ENCODE measurements at places on chromosomes 16 and 17. TPM values are rescaled to one million over a fixed set of nuclear protein-coding genes. Genes with fewer than 3 reads are reported as not detected.

Gene TRIM72
- not detected for total RNA-seq

DNA sequence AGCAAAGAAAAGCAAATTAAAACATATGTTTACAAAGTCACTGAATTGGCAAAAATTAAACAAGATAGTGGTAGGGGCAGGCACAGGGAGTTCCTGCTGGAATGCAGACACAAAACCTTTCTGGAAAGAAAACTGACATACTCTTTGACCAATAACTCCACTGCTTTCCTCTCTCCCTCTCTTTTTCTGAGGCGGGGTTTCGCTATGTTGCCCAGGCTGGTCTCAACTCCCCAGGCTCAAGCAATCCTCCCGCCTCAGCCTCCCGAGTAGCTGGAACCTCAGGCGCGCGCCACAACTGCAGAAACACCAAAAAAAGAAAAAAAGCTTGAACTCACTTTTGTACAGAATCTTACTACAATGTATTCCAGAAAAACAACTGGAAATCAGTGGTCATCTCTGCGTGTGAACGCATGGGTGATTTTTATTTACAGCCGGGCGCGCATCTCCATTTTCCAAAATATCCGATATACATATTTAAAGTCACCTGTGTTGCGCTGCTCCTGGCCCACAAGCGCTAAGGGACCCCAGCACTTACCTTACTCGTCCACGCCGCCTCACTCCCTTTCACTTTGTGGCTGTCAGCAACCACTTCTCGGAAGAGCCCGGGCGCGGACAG, 480 bp downstream of the TXNL4B start:
- peak overlapping the region; percentile 96 for H3K27ac ChIP-seq
- peak overlapping the region; percentile 98 for H3K4me3 ChIP-seq
- H3K36me3 ChIP-seq: peaks cover 31% of the 10 kb centered on the region

DNA sequence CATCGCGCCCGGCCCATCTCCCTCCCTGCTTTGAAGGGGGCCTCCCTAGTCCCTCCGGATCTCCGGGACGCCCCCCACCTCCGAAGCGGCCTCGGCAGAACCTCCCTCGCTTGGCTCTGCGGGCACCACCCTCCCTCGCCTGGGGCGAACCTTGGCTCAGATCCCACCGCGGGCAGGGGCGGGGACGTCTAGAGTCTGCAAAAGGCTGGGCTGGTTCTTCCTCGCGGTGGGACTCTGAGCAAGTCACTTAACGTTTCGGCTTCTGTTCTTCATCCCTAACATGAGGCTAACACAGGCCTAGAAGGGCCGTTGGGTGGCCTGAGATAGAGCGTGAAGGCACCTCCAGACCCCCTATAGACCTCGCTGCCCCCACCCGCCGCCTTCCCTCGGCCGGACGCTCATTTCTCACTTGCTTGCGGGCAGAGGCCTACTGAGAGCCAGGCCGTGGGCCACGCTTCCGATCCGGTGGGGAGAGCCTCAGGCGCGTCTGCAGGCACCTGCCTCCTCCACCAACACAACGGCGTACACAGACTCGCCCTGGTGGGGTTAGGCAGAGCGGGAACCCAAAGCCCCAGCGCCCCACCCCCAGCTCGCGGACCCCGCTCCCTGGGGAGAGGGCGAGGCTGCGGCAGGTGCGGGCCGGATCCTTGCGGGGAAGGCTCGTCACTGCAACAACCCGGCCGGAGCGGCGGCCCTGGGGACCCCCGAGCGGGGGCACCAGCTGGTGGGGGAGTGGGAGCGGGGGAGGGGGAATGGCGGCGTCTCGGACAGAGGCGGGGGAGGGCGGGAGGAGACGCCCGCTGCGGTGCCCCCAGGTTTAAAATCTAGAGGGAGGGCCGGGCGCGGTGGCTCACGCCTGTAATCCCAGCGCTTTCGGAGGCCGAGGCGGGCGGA, 5.4 kb downstream of the MYO1C start:
- peaks cover 1% of the 10 kb centered on the region for H3K27me3 ChIP-seq
- H3K4me3 ChIP-seq: peak overlapping the region; percentile 74
- H3K27ac ChIP-seq: peak overlapping the region; percentile 87
- DNase-seq: peak; percentile 77
- H3K36me3 ChIP-seq: peaks cover 5% of the 10 kb centered on the region

GRCh38 chr16:2963723-2964474, at the start of gene KREMEN2:
Gene KREMEN2, plus strand, starts transcription at chr16:2964275. Its CDS starts 246 bp downstream, at chr16:2964521.
- H3K27ac ChIP-seq: no peak within 1 kb of the TSS
- H3K27me3 ChIP-seq: peaks cover 43% of the 10 kb centered on the region
- H3K36me3 ChIP-seq: peaks cover 2% of the 10 kb centered on the region
- peak; percentile 47 for DNase-seq

Gene HSD11B2
- not detected for total RNA-seq

DNA sequence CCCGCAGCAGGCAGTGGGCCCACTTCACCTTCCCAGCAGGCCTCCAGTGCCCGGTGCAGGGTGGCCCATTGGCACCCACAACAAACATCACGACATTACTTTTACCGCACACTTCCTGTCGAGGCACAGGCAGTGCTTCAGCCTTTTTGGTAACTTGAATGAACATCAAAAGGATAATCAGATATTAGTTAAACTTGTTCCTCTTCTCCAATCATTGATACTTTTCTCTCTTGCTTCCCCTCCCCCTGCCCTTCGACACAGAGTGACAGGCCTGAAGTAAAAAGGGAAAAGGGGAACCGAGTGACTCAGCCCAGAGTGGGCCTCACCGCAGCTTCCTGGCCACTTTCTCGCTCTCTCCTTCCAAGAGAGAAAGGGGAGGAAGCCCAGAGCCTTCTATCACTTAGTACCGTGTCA, 507.0 kb downstream of the MAF start:
- H3K36me3 ChIP-seq: peaks cover 3% of the 10 kb centered on the region
- H3K4me3 ChIP-seq: no peak overlapping the region
- peaks cover 35% of the 10 kb centered on the region for H3K27me3 ChIP-seq
- peaks cover 40% of the 10 kb centered on the region for H3K4me1 ChIP-seq

GRCh38 chr16:85172455-85173145, 60.3 kb upstream of the CIBAR2 start:
- no peak for DNase-seq
- peaks cover 1% of the 10 kb centered on the region for H3K4me1 ChIP-seq
- peaks cover 61% of the 10 kb centered on the region for H3K27me3 ChIP-seq
- H3K27ac ChIP-seq: no peak overlapping the region
- H3K4me3 ChIP-seq: no peak overlapping the region

DNA sequence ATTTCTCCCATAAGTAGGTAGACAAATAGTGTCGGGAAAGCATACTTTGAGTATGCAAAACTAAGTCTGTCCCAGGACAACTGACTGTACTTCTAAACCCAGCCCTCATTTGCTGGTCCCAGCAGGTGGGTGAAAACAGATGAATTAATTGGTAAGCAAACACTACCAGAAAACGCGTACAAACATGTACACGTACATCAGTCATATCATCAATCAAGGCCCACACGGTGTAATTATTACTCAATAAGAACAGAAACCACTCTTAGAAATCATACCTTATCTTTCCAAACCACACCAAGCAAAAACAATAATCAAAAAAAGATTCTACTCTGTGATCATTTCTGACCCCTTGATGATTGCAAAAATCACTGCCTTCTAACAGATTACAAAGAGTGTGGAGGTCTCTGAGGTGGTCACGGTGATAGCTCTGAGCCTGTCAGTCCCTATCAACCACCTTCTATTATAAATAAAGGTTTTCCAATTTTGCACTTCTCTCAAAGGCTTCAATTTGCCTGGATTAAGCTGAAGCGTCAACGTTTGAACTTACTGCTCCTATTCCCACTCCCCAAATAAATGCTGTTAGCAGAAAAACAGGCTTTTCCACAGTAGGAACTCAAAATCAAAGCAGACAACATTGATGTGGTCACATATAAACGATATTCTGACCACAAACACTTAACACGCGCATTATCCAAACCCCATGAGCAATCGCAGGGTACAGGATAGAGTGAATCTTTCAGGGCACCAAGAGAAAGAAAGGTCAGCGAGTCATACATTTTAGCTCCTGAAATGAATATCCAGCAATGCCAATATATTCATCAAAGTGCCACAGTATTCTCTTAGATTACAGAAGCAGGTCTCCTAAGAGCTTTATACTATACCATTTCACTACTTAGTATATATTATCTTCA, 211.9 kb downstream of the STX8 start:
- peaks cover 3% of the 10 kb centered on the region for H3K4me1 ChIP-seq
- no peak overlapping the region for H3K4me3 ChIP-seq
- no peak overlapping the region for H3K27ac ChIP-seq
- DNase-seq: no peak
- H3K27me3 ChIP-seq: no peaks in the 10 kb centered on the region
- H3K36me3 ChIP-seq: no peaks in the 10 kb centered on the region

Gene ARL5C
- 0.35 TPM for total RNA-seq

- DNase-seq: no peak
- peaks cover 53% of the 10 kb centered on the region for H3K4me1 ChIP-seq
- no peak overlapping the region for H3K27ac ChIP-seq
- H3K4me3 ChIP-seq: no peak overlapping the region
These were observed 197.7 kb upstream of the CIBAR2 start for GRCh38 chr16:85309656-85310587.

- no peaks in the 10 kb centered on the region for H3K4me1 ChIP-seq
- no peaks in the 10 kb centered on the region for H3K27me3 ChIP-seq
- H3K36me3 ChIP-seq: no peaks in the 10 kb centered on the region
- no peak for DNase-seq
- H3K27ac ChIP-seq: no peak overlapping the region
These were observed 89.8 kb downstream of the SHISA6 start for GRCh38 chr17:11330826-11331225.

Gene TMEM256
- total RNA-seq: 47.5 TPM

Gene ABCC3
- not detected for total RNA-seq

Gene CCL1
- 25.6 TPM for total RNA-seq

- no peaks in the 10 kb centered on the region for H3K27me3 ChIP-seq
- peaks cover 85% of the 10 kb centered on the region for H3K4me1 ChIP-seq
- peak overlapping the region; percentile 90 for H3K27ac ChIP-seq
- H3K36me3 ChIP-seq: peaks cover 21% of the 10 kb centered on the region
- DNase-seq: peak; percentile 40
These were observed 12.2 kb downstream of the CCR7 start for GRCh38 chr17:40552806-40553693.

DNA sequence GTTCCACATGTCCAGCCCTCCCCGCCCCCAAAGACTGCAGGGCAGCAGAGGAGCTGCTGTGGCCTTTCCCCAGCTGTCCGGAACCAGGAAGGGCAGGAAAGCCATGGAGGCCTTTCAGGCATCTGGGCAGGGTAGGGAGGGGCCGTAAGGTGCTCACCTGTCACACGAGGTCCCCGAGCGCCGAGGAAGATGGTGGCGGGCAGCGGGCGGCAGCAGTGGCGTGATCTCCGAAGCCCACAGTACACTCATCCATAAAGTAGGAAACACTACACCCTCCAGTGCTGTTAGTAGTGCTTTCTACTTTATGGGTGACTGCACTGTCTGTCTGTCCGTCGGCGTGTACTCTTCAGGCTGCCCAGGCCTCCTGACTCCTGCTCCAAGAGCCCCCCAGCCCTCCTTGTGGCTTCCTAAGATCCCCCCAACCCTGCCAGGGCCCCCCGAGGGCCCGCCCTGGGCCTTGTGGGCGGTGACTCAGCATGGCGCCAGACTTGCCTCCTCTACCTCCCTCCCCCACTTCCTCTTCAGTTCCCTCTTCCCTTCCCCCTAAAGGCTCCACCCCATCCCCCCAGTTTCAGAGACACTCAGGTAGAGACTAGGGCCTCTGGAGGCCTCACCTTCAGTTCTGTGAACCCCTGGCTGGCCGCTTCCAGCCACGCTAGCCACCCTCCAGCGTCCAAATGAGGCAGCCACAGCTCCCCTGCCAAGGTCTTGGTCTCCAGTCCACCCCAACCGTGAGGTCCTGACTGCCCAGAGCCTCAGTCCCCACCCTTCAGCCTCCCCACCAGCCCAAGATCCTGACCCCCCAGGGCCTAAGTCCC, 2.6 kb upstream of the TSPOAP1 start:
- peaks cover 3% of the 10 kb centered on the region for H3K27me3 ChIP-seq
- DNase-seq: peak; percentile 86
- H3K36me3 ChIP-seq: peaks cover 48% of the 10 kb centered on the region
- peak overlapping the region; percentile 83 for H3K4me3 ChIP-seq

DNA sequence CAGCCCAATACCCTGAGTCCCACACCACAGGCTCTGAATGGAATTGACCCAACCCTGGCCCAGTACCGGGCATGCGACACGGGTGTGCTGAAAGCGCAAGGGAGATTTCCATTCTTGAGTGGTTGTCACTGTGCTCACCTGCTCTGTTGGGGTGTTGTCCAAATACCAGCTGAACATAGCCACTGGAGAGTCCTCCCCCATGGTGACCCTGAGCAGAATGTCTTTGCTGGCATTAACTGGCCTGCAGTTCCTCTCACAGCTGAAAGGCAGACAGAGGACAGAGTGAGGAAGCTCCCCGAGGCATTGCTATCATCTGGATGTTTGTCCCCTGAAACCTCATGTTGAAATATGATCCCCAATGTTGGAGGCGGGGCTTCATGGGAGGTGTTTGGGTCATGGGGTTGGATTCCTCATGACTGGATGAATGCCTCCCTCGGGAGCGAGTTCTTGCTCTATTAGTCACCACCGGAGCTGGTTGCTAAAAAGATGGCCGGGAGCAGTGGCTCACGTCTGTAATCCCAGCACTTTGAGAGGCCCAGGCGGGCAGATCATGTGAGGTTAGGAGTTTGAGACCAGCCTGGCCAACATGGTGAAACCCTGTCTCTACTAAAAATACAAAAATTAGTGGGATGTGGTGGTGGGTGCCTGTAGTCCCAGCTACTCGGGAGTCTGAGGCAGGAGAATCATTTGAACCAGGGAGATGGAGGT, 57.3 kb upstream of the BCO1 start:
- H3K4me3 ChIP-seq: no peak overlapping the region
- DNase-seq: no peak
- H3K36me3 ChIP-seq: no peaks in the 10 kb centered on the region
- H3K4me1 ChIP-seq: no peaks in the 10 kb centered on the region
- no peak overlapping the region for H3K27ac ChIP-seq

Gene ACSM2A
- not detected for total RNA-seq

Gene NPIPA8
- 12.4 TPM for total RNA-seq

- H3K4me1 ChIP-seq: no peaks in the 10 kb centered on the region
- H3K27ac ChIP-seq: no peak overlapping the region
- no peaks in the 10 kb centered on the region for H3K36me3 ChIP-seq
- DNase-seq: no peak
- peaks cover 26% of the 10 kb centered on the region for H3K27me3 ChIP-seq
These were observed 5.4 kb upstream of the G6PC1 start for GRCh38 chr17:42895185-42895555.

DNA sequence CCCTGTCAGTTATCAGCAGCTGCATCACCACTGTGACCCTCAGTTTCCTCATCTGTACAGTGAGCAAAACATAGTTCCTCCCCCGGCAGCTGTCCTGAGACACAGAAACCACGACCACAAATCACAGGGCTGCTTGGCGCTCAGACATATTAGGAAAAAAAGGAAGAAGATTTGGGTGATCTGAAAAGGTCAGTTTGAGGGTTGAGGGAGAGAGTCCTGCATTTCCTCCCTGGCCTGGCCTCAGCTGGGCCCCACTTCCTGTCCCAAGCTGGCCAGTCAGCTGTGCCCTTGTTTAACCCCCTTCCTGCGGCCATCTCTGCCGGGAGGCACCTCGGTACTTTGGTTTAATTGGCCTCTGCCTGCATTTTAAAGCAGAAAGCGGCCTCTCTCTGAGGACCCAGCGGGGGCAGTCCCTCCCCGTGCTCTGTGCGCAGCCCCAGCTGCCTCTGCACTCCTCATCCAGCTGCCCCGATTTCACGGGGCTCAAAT, 24.0 kb upstream of the CIBAR2 start:
- H3K27me3 ChIP-seq: peaks cover 31% of the 10 kb centered on the region
- no peak for DNase-seq
- H3K4me3 ChIP-seq: no peak overlapping the region
- peaks cover 2% of the 10 kb centered on the region for H3K4me1 ChIP-seq
- H3K36me3 ChIP-seq: no peaks in the 10 kb centered on the region

Data from activated CD8-positive, alpha-beta memory T cell treated with anti-CD3 and anti-CD28 coated beads, Interleukin-2, amount 10 ng/mL, durations not matched to agents 7 days and 5 days (primary cell).